ENCODE measurements at places on chromosomes 7 and 10.

GRCh38 chr7:144835155-144835611 lies 670 bp downstream of the TPK1 start:
- peak; percentile 43 for DNase-seq

DNA sequence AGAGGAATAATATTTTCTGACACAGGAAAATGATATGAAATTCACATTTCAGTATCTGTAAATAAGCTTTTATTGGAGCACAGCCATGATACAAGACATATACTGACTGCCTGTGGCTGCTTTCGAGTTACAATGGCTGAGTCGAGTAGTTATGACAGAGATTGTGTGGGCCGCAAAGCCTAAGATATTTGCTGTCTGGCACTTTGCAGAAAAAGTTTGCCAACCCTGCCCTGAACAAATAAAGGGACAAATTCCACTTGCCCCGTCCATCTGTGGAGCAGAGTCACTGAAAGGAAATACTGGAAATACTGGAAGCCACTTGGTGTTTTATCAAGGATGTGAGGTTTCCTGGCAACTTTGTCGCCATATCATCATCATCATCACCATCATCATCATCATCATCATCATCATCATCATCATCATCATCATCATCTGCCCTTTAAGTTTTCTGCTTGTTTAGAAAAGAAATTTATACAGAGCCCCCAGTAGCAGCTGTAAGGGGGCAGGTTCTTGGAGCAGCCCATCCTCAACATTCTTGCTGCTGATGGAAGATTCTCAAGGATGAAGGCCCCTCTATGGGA lies 85.8 kb downstream of the TCF7L2 start:
- no peak for DNase-seq

GRCh38 chr7:117086788-117087187 lies 133.5 kb downstream of the ST7 start:
- DNase-seq: no peak

DNA sequence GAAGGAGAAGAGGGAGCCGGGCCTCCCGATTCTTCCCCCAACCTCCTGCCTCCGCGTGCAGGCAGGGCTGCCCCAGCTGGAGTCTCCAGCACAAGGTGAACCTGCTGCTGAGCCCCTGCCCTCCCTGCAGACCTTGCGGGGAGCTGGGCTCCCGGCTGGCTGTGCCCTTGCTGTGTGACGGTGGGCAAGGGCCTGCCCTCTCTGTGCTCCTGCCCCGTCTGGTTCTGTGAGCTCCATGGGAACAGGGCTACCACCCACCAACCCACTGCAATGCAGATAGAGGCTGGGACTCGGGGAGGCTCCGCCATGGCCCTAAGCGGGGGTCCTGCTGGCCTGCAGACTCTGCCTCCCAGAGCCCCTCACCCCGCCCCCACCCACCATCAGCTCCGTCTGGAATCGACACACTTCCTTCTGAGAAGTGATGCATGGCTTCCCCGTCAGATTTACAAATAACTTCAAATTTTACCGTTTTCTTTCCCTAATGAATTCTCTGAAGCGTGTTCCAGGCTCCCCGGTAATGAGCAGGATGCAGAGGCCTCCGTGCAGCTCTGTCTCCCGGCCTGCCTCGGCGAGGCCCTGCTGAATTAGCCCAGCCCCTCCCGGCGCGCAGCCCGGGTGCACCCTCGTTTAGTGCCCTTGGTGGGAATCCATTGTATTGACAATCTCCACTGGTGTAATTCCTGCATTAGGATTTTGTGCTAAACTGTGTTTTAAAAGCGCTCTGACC lies 111.0 kb downstream of the MICALL2 start:
- DNase-seq: no peak

DNA sequence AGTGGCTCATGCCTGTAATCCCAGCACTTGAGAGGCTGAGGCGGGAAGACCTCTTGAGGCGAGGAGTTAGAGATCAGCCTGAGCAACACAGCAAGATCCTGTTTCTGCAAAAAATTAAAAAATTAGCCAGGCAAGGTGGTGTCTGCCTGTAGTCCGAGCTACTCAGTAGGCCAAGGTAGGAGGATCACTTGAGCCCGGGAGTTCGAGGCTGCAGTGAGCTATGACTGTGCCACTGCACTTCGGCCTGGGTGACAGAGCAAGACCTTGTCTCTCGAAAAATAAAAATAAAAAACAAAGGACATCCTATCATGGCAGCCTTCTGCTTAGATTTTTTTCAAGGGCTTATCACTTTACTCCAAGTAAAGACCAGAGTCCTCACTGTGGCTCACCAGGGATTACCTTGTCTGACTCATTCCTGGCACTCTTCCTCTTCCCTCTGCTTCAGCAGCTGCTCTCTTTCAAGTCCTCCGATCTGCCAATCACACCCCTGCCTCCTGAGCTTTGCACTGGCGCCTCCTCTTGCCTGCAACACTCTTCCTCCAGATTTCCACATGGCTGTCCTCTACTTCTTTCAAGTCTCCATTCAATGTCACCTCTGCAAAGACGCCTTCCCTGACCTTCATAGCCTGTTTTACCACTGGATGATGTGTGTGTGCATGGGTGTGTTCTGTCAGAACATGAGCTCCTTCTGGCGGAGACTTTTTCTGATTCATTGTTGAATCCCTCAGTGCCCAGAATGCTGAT lies 7.7 kb downstream of the PRTFDC1 start:
- DNase-seq: no peak
